ENCODE measurements at places on chromosomes 3 and 15.

DNA sequence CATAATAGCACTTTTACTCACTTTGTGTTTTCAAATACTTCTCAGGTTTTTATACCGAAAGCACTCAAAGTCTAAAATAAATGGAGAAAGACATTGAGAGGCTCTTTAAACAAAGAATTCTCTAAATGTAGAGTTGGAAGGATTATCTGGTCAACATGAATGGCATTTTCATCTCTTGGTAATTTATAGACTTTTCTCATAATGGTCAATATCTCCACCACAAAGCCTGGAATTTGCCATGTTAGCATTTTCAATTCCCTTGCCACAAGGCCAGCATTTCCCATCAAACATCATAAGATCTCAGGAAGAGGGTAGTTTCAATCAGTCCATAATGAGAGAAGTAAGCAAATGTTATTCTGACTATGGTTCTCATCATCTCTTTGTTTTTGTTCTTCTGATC, 293.0 kb downstream of the CADM2 start:
- no peak for DNase-seq

- DNase-seq, result no peak
Observed at GRCh38 chr15:99087405-99087943, 17.4 kb upstream of the SYNM start.

- DNase-seq, result no peak
Observed at GRCh38 chr15:68583936-68584755, 5.4 kb downstream of the CORO2B start.

DNA sequence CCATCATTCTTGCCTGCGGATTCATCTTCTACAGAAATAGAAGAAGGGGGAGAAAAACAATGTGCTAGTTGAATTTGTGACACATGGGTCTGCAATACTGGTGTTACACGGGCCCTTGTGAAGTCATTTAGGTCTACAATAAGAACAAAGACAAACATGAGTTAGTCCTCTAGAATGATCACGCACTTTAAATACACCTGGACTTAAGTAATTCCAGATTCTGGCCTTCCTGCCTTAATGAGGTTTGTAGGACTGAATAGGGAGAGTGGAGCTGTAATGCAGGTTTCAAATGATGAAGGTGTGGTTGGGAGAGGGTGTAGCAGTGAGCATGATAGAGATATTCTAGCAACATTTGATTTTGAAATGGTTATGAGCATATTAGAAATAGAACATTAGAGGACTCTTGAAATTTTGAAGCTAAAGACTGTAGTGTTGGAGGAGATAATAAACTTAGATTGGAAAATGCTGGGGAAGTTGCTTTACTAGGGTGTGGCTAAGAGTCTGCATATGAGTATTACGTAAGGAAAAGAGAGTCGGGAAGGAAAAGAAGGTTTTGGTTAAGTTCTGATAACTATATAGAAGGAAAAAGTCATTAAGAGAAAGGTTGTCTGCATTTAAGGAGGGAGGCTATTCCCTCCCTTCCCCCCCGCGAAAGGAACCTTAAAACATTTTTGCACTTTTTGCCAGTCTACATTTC, 606 bp downstream of the EIF2A start:
- DNase-seq, result no peak

DNA sequence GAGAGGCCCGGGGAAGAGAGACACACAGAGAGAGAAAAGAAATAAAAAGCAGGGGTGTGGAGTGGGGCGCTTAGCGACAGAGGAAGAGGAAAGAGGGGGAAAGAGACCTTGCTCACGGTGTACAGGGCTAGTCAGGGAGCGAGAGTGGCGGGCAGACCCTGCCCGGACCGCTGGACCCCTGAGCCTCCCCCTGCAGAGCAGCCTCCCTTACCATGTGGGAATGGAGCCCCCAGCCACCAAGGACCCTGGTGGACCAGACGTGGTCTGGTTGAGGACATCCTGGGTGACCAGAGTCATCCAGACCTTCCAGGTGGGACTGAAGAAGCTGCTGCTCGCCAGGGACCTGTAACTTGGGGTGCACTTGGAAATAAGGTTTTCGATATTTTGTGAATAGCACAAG, 129.6 kb downstream of the CHSY1 start:
- DNase-seq, result no peak

DNA sequence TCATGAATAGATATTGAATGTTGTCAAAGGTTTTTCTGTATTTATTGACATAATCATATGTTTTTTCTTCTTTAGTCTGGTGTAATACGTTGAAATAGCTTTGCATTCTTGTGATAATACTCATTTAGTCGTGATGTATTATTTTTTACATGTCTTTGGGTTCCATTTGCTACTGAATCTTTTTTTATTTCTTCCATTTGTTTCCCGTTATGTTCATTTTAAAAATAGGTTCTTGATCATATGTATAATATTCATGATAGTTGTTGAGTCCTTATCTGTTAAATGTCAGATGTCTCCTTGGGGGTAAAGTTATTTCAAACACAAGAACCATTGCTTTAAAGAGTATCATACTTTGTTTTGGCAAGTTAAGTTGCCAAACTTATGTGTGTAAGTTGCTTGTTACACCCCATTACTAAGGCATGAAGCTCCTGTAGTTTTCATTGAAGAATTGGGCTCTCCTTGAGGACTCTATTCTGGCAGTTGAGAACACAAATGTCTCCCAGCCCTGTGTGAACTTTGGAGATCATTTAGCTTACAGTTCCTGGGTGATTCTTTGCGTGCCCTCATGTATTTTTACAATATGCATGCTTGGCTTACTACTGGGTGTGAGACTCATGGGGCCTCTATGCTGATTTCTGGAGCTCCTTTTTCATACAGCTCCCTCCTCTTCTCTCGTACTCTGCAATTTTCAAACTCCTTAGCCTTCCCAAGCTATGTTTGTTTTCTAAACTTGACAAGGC, 8.3 kb downstream of the AKAP13 start:
- DNase-seq, result no peak

- no peak for DNase-seq
Observed at GRCh38 chr3:168467115-168467714, 371.5 kb upstream of the GOLIM4 start.

GRCh38 chr3:8595695-8596115, 48.9 kb downstream of the SSUH2 start:
- no peak for DNase-seq

DNA sequence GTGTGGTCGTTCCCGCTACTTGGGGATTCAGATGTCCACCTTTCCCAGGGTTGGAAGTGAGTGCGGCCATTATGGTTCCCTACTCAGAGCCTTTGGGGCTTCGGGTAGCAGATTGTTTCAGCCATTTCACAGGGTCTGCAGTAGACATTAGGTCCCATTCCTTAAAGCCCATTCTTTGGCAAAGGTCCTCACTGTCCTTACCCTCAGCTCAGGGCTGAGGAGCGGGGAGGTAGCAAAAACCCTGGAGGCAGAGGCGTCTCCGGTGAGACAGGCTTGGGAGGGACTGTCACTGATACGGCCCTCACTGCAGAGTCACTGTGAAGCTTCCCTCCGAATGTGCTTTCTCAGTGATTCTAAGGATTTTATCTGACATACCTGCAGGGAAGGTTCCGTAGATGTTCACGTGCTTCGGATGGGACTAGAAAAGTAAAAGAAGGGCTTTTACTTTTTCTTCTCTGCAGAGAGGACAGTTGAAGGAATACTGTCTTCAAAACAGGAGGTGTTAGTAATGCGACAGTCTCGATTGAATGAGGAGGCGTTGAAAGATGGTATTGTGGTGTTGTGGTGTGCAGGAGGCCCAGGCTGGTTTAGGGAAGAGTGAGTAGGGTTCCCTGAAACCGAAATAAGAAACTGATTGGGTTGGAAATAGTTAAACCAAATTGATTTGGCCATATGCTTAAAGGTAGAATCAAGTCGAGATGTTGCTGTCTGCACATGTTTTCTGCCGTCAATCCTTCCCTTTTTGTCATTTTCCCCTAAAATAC, 630 bp downstream of the ATP6V1A start:
- no peak for DNase-seq

DNA sequence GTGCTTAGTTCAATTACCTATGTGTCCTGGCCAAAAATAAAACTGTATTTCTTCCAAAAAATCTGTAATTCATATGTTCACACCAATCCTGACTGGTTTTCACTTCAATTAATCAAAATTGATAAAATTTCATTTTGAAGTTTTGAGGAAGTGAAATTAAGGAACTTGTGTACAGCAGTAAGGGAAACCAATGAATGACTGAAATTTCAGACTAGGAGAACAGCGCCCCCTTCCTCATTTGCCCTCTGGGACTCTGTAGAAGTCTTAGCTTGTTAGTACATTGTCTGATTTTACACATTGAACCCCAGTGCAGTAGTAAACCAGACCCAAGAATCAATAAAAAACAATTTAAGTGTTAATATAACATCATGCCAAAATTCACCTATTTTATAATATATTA, 495.3 kb upstream of the AGTR1 start:
- no peak for DNase-seq
